AG04450 (cell line): ENCODE measurements at places on chromosomes 1 and 21.

DNA sequence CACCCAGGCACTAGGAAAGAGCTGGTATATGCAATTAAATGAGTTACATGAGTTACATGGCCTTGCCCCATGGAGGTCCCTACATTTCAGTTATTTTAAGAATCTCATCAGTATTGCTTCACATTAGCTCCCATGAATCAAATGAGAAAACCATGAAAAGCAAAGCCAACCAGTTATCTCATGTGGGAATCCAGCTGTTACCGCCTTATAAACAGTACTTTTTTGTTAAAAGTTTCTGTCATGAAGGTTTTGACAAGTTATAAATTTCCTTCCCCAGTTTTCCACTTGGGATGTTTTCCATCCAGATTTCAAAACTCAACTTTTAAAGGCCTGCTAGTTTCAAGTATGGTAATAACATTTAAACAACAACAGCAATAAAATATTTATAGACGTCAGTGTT is 544.8 kb downstream of the NUF2 start:
- DNase-seq = no peak

DNA sequence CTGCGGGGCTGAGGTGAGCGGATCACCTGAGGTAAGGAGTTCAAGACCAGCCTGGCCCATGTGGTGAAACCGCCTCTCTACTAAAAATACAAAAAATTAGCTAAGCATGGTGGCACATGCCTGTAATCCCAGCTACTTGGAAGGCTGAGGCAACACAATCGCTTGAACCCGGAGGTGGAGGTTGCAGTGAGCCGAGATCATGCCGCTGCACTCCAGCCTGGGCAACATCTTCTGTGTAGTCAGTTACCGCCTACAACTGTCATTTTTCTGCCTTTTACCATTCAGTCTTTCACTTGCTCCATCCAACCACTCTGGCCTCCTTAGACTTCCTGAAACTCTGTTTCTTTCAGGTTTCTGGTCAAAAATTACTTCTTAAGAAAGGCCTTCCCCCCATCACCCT is 2.2 kb downstream of the MYCBP start:
- DNase-seq = no peak

DNA sequence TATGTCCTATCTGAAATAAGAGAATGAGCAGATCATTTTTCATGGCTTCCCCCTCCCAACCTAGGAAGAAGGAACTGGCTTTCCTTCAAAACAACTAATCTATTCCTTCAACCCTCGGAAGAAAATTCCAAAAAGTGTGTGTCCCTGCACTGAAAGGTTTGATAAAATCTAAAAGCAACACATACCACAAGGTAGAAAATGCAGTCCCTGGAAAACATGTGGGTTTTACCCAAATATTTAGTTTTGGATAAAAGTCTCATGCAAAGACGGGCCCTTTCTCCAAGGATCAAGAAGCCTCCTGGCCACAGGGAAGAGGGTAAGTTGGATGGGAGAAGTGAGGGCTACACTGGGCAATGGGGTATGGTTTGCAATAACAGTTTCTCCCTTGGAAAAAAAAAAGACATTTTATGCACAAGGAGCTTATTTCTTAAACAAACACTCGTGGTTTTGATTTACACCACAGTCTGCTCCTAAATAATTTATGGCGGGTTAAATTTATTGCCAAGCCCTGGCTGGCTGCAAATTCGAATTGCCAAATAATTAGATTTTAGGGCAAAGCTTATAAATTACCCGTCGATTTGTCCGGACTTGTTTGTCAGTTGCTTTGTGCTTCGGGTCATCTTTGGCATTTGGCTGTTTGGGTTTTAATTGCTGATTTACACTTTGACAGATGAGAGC is 28.9 kb downstream of the ERI3 start:
- DNase-seq = no peak

DNA sequence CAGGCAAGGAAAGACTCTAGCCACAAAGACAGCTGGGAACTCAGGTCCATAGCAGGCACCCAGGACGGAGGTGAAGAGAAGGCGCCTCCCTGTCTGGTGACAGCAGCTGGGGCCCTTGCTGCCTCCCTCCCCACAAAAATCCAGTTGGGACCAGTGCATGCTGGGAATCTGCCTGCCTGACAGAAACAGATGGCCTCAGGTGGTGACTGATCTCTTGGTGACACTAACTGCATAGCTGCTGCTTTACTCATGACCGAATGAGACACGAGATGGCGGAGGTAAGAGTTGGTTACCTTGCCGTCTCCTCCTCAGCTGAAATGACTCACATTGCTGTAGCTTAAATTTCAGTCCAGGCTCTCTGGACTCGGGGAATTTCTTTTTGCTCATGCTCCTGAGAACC is 130.3 kb downstream of the FGGY start:
- no peak for DNase-seq

DNA sequence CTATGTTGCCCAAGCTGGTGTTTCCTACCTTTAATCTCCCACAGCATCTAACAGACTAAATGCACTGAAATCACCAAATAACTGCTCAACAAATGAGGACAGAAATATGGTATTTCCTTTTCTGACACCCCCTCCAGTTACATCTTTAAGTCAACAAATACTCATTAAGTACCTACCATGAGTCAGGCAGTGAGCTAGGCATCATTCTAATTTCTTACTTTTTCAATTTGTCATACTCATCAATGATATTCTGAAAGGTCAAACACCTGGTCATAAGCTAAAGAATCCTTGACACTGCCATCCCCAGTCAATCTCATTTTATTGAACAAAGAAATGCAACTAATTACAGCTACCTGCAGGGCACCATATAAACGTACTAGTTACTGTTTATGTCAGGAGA is 36.6 kb downstream of the LUZP1 start:
- no peak for DNase-seq

DNA sequence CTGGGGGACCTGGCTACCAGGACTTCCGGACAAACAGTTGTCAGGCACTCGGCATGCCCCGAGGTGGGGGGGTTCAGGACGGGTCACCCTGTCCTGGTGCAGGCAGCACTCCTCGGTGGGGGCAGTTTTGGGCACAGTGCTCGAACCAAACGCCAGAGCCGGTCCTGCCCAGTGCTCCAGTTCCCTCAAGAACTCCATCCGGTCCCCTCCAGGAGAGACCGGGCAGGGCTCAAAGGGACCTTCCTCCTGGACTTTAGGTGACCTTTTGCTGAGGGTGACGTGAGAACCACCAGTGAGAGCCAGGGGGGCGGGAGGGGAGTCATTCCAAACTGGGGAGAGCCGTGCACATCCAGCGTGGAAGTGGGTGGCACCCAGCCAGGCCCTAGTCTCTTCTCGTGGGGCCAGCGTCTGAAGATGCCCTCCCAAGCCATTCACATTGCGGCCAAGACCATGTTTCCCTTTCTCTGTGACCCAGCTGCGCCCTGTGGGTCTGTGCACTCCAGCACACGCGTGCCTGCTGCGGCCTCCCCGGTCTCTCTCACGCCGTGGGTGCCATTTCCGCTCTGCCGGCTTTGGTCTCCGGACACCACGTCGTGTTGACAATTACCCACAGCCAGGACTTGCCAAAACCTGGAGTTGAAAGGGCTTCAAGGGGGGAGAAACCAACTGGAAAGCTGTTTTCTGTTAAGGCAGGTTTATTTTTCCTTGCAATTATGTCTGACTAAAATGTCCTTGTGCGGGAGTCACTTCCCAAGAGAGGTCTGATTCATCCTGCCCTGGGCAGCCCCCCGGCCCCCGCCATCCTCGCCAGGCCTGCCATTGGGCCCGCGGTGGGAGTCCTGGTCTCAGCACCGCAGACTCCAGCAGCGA is 178.8 kb upstream of the ARHGEF16 start:
- DNase-seq = no peak

DNA sequence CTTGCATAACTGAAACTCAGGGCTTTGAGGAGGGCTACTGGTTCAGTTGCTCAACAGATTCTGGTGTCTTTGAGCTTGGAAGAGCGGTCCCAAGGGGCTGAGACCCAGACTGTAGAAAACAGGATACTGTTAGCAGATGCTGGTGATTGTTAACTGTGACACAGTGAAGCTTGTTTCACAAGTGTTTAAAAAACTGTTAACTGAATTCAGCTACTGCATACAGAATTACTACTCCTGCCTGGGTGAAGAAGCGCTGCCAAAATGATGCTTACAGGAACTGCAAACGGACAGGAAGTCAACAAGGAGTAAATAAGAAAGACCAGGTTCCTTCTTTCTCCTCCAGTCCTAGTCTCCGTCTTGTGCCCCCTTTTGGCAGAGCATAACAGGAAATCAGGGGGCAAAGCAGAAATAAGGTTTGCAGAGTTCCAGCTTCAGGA is 195.3 kb upstream of the USP25 start:
- DNase-seq = no peak

GRCh38 chr21:17371450-17371849 is 141.4 kb upstream of the CXADR start:
- peak; percentile 8 for DNase-seq

- DNase-seq = peak; percentile 44
These were observed 101.9 kb downstream of the PLPP3 start for GRCh38 chr1:56477164-56478111.

- DNase-seq = no peak
These were observed 3.4 kb downstream of the POU3F1 start for GRCh38 chr1:38043036-38043747.

- DNase-seq = peak; percentile 76
These were observed 11.0 kb downstream of the EVA1C start for GRCh38 chr21:32423320-32424190.

DNA sequence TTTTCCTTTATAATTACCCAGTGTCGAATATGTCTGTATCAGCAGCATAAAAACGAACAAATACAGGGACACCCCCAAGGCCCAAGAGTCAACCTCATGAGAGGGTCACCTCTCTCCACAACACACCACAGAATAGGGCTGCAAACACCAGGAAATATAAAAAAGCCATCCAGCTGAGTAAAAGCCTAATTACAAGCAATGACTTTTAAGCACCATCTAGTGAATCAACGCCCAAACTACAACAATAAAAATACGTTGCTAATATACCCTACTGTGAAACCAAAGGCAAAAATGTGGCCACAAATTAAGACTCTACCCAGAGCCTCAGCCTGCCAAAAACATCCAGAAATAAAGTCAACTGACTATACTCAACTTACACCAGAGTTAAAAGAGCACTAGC is 817.9 kb upstream of the NEGR1 start:
- no peak for DNase-seq
